ENCODE measurements at places on chromosomes 16 and 17.

DNA sequence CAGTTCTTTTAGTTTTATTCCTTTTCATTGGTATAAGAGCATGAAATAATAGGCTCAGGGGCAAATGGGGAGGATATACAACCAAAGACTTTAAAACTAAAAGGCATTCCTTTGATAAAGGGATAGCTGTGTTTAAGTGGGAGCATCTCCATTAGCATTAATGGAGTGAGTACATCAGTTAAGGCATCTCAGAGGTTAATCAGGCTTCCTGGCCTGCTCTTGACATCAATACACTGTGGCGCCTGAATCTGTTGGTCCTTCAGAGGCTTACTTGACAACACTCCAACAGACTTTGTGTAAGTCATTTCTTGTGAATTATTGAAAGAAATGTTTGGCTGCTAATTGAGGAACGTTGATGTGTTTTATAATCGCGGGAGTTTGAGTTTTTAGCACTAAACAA is 230.7 kb downstream of the BCAS3 start:
- DNase-seq: no peak

DNA sequence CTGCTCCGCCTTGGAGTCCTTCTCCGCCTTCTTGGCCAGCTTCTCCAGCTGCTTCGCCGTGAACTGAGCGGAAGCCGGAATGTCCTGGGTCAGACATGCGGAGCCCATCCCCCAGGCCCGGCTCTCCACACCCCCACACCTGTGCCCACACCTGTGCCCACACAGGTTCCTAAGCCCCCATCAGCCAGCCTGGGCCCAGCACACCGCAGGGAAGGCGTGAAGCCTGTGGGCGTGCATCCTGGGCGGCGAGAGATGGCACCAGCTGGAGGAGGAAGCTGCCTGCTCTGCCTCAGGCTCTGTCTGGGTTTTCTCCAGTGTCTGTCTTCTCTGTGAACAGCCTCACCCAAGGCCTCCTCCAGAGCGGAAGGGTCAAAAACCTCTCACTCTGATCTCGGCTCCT is 5.9 kb downstream of the CHMP1A start:
- no peak for DNase-seq

- DNase-seq: no peak
These were observed 17.7 kb downstream of the KNOP1 start for GRCh38 chr16:19700319-19700781.

DNA sequence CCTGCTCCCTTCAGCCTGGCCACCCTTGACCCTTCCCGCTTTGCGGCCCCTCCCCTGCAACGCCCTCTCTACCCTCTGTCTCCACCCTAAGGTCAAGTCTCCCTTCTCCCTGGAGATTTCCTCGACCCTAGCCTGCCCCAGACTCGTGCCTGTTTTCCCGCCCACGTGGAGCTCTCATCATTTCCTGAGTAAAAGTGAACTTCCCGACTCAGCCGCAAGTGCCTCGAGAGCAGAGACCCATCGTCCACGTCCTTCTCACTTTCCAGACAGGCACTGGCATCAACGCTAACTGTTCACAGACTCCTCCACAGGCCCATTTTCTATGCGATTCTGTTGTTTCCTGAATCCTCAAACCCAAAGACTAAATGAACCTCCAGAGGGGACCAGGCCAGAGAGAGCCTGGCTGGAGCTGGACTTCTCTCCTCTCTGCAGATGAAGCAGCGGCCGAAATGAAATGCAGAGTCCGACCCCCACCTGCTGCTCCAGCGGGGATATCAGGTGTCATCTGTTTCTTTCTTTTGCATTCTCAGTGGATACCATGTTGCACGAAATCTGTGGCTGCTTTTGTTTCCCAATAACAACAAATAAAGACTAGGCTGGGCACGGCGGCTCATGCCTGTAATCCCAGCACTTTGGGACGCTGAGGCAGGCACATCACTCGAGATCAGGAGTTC is 52.5 kb downstream of the RTN4RL1 start:
- DNase-seq: no peak

GRCh38 chr16:57669476-57670162 is 1.5 kb downstream of the ADGRG3 start:
- DNase-seq: no peak

DNA sequence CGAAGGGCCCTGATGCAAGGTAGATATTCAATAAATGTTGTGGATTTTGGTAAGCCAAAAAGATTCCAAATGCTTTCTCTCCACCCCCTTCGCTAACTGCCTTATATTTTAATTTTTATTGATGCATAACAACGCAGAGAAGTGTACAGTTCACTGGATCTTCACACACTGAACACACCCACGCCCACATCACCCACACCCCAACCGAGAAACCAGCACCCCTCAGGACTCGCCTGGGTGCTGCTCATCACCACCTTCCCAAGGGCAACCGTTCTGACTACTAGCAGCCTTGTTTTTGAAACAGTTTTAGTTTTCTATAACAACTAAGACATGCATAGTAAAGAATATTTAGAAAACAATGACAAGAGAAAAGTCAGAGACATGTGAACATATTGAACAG is 9.1 kb upstream of the PLCG2 start:
- no peak for DNase-seq

Data from WERI-Rb-1 (cell line).